ENCODE measurements at places on chromosomes 12 and 14. TPM values are rescaled to one million over a fixed set of nuclear protein-coding genes. Genes with fewer than 3 reads are reported as not detected.

The ERP27 gene
- not detected for total RNA-seq

The IL31 gene
- total RNA-seq: not detected

DNA sequence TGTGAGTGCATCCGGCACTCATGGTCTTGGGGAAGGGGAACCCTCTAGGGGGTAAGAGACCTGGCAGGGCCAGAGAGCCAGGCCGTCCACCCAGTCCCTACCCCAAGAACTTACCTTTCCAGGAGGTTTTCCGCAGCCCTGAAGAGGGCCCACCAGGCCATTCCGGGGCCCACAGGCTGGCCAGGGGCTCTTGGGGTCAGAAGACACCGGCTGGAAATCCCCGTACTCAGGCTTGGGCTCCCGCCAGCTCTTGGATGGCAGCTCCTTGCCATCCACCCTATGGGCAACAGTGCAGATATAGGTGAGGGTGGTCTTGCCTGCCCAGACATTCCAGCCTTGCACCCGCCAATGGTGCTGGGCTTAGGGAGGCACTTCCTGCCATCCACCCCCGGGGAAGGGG, 34.6 kb downstream of the NCKAP5L start:
- no peak for DNase-seq
- H3K36me3 ChIP-seq: peaks cover 51% of the 10 kb centered on the region
- no peak overlapping the region for H3K27ac ChIP-seq
- no peaks in the 10 kb centered on the region for H3K27me3 ChIP-seq

The PPM1H gene
- total RNA-seq: 0.85 TPM

GRCh38 chr14:70254476-70254961, 65.8 kb upstream of the SLC8A3 start:
- H3K4me3 ChIP-seq: peak overlapping the region; percentile 61
- no peaks in the 10 kb centered on the region for H3K36me3 ChIP-seq
- no peaks in the 10 kb centered on the region for H3K27me3 ChIP-seq
- no peak for DNase-seq
- no peak overlapping the region for H3K27ac ChIP-seq
- H3K4me1 ChIP-seq: no peaks in the 10 kb centered on the region

Measured in ascending aorta (tissue), 2 donors.